ENCODE measurements at places on chromosomes 11 and 22.

GRCh38 chr11:10441652-10442503 lies 13.2 kb upstream of the AMPD3 start:
- no peak for DNase-seq

DNA sequence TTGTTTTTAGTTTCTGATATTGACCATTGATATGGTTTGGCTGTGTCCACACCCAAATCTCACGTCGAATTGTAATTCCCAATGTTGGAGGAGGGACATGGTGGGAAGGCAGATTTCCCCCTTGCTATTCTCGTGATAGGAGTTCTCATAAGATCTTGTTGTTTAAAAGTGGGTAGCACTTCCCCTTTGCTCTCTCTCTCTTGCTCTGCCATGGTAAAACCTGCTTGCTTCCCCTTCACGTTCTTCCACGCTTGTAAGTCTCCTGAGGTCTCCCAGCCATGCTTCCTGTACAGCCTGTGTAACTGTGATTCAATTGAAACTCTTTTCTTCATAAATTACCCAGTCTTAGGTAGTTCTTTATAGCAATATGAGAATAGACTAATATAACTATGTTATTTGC lies 203.6 kb upstream of the CHORDC1 start:
- DNase-seq: no peak

DNA sequence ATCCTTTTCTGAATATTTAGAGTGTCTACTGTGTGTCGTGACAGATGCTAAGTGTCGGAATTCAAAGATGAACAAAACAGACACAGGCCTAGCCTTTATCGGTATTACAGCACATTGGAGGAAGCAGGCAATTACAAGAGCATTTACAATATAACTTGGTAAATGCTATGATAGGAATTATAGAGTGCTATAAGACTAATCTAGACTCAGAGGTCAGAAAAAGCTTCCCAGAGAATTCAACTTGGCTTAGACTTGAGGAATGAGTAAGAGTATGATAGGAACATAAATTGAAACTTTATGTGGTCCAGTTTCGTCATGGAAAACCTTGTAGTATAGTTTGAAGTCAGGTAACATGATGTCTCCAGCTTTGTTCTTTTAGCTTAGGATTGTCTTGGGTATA lies 395.7 kb upstream of the FAT3 start:
- DNase-seq: no peak

DNA sequence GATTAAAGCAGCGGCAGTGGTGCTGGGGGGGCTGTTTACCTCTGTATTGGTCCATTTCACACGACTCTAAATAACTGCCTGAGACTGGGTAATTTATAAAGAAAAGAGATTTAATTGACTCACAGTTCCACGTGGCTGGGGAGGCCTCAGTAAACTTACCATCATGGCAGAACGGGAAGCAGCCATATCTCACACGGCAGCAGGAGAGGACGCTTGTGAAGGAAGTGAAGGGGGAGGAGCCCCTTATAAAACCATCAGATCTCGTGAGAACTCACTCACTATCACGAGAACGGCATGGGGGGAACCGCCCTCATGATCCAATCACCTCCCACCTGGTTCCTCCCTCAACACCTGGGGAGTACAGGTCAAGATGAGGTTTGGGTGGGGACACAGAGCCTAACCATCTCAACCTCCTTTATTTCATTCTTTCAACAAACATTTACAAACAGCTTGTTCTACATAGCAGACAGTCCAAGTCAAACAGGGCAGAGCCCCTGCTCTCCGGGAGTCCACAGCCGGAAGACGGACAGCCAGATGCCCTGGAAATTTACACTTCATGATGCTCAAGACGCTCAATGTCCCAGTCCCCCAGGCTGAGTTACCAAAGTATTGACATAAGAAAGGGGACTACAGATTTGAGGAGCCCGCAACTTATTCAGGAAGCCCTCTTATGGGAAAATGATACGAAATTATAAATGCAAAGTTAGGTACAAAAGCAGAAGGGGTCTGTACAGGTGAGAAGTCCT lies 26.3 kb upstream of the HMGXB4 start:
- DNase-seq: no peak

GRCh38 chr11:9947231-9947864 lies 283.5 kb downstream of the SWAP70 start:
- no peak for DNase-seq

DNA sequence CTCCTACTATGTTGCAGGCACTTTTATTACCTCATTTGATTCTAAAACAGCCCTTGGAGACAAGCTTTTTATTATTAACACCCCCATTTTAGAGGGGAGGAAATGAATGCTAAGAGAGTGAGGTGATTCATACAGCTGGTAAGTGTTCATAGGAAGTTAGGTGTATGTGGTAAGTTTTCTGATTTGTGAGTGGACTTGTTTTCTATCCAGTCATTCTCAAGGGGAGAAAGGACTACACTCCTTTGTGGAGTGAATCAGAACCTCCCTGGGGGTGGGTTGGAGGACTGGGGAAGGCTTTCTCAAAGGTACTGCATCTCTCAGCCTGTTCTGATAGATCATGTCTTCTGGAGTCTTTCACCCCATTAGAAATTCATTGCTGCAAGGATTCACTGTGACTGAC lies 23.5 kb downstream of the PKNOX2 start:
- DNase-seq: no peak

All from fibroblast of skin of left biceps (primary cell).